ENCODE measurements at places on chromosomes 2 and 18. TPM values are rescaled to one million over a fixed set of nuclear protein-coding genes. Genes with fewer than 3 reads are reported as not detected.

The ST6GAL2 gene
- not detected for total RNA-seq

The CFC1 gene
- total RNA-seq, result not detected

The SDC1 gene
- total RNA-seq, result not detected

The FLACC1 gene
- total RNA-seq, result 2.4 TPM

The ZAP70 gene
- total RNA-seq, result 346 TPM
